NCI-H526 treated with DMSO at 0.1 percent for 48 hours (cell line): ENCODE measurements at places on chromosomes 2 and 18.

DNA sequence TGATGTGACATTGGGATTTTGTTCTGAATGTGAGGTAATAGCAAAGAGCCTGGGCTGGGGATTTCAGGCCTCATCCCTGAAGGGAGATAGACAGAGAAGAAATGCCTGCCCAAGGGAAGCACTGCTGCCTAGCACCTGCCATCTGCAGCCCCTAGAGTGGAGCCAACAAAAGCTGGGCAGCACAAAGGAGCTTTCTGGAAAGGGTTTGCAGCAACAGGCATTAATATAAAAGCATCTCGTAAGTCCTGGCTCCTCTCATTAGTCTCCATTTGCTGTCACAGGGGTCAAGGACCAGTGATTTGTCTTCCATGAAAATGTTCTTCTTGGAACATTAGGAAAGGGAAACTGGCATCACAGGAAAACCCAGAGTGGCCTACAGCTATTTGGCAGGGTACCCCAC lies 157.2 kb upstream of the SLC14A2 start:
- DNase-seq = no peak

- no peak for DNase-seq
Observed at GRCh38 chr18:56388571-56388970, 249.8 kb downstream of the TXNL1 start.

- no peak for DNase-seq
Observed at GRCh38 chr18:36627637-36628036, 201.2 kb downstream of the TPGS2 start.

DNA sequence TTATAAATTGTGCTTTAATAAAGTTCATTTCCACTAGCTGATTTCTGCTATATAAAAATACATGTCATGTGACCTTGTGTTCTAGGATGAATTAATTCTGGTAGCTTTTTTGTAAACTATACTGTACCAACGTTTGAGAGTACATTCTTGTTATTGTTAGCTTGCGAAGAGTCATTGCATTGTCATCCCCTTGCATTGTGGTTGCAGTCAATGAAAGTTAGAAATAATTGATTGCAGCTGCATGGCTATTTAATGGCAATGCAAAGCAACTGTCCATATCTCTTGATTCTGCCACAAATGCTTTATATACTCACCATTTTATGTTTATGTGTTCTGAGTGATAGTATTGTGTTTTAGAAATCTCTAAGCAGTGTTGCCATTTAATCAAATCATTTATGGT lies 91.6 kb downstream of the ZNF407 start:
- no peak for DNase-seq

- no peak for DNase-seq
Observed at GRCh38 chr2:144015036-144015435, 504.9 kb downstream of the ZEB2 start.

DNA sequence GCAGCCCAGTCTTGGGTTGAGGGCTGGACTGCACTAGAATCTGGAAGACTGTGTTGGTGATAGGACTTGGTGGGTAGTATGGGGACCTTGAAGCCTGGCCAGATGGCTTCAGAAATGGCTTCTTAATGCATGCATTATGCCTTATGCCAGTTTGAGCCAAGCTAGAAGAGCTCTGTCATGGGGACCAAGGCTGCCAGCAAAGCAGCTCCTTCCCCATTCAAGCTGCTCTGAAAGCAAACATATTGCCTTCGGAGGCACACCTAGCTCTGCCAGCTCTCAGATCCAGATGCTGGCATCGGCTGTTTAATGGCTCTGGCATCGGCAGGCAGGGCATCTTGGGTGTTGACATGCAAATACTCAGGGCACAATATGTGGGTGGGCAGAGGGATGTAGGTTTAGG lies 59.0 kb upstream of the IGFBP5 start:
- no peak for DNase-seq

DNA sequence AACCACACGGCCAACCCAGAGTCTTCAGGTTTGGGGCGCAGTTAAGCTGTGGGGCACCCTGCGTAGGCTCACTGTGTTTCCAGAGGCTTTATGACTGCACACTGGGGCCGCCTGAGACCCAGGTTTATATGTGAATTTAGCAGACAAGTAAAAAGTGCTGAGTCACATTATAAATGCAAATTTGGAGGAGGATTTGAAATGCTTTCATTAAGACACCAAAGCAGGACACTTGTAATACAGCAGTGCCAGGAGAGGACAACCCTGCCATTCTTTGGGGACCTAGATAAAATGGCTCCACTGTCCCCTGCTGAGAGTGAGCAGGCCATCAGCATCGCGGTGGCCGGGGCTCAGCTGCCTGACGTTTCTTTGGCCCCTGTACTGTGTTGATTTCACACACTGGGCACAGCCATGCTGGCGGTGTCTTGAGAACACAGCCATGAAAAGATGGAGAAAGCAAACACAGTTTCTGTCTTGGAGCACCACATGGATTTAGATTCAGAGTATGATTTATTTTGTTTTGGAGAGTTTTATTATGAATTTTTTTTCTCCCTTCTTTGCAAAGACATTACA lies 10.2 kb downstream of the ACKR3 start:
- DNase-seq = peak; percentile 34

DNA sequence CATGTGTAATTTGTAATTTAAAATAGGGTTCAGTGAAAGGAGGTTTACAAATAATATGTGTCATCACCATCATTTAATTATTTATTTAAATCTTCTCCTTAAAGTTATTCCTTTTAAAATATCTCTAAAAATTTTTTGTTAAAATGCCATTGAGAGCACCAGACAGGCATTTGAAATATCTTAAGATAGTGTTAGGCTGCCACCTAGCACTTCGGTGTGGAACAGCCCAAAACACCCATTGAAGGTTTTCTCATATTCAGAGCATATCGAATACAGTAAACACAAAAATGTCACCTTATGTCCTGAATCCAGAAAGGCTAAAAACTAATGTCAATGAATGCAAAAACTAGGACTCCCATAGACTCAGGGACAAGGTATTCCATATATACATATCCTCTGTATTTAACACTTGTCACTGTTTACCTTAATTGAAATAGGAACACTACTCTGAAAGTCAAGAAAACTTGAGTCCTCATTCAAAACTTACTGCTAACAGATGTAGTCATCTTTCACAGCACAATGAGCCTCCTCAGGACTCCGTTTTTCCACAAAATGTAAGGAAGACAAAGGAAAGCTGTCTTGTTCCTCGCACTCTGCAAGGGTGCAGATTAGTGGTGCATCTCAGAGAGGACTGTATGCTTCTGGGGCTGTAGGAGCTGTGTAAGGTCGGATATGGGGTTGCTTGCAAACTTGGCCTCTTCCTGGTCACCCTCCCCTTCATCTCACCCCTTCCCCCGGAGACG lies 329.5 kb downstream of the PAX3 start:
- DNase-seq = no peak

GRCh38 chr18:59990121-59990823 lies 90.5 kb downstream of the PMAIP1 start:
- DNase-seq = no peak

GRCh38 chr18:24395049-24395795 lies 2.4 kb downstream of the OSBPL1A start:
- no peak for DNase-seq

- no peak for DNase-seq
Observed at GRCh38 chr18:58015065-58015780, 28.8 kb upstream of the NEDD4L start.

- peak; percentile 67 for DNase-seq
Observed at GRCh38 chr18:55407191-55407590, 180.8 kb downstream of the TCF4 start.

DNA sequence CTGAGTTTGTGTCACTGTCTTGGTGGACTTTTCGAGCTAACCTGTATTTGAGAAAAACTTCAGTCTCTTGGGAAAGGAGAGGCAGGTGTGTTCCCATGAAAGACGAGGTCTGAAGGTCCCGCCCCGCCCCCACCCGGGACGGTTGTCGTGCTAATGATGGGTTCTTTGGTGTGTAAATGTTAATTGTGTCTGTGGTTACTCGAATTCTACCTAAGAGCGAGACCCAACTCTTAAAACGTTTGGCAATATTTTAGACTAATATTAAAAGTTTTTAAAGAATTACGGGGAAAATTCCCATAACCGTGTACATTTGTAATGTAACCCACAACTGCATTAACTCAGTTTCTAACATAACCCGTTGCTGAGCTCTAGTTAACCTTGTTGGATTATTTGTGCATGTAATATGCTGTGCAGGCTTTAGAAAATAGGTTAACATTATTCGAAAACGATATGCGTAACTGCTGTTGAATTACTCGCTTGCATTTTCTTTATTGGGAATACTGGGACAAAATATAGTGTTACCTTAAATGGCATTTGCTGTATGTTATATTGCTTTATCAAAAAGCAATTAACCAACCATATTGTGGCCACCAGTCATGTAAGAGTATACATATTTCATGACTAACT lies 833 bp downstream of the EPB41L5 start:
- no peak for DNase-seq

GRCh38 chr2:151261977-151262291 lies 271 bp upstream of the RBM43 start:
- no peak for DNase-seq

DNA sequence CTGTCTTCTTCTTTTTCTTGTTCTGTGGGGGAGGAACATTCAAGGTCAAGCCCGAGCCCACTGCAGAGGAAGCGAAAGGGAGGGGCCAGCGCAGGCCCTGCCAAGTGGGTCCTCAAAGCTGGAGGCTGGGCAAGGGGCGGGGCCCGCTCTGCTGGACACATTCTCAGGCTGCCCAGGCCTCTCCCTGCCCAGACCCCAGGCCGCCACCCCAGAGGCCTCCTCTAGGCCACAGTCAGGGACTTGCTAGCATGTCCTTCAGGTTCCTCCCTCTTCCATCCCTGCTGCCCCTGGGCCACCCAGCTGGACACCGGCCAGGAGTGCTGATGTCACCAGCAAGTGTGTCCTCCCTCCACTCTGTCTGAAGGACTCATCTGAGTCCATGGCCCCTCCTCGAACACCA lies 44.1 kb downstream of the KIF1A start:
- no peak for DNase-seq

- no peak for DNase-seq
Observed at GRCh38 chr2:104286841-104287240, 567.1 kb upstream of the POU3F3 start.

- DNase-seq = no peak
Observed at GRCh38 chr2:234242459-234242836, 191.9 kb downstream of the SPP2 start.

GRCh38 chr18:468955-469790 lies 31.3 kb downstream of the COLEC12 start:
- no peak for DNase-seq

DNA sequence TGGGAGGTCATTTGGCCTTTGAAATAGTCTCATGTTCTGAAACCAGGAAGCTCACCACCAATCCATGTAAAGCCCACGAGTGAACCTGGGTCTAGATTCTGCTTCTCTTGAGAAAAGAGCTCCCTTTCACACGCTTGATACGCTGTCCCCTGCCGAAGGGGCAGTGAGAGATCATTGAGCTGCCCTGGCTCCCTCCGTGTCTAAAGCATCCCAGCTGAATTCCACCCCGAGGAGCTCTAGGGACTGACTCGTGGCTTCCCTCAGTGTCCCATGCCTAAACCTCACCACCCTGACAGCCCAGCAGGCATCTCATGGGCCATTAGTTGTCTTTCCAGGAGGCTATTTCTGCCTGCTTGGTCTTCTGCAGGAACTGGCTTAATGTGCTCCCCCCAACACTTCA lies 68.6 kb downstream of the COL6A3 start:
- DNase-seq = no peak

DNA sequence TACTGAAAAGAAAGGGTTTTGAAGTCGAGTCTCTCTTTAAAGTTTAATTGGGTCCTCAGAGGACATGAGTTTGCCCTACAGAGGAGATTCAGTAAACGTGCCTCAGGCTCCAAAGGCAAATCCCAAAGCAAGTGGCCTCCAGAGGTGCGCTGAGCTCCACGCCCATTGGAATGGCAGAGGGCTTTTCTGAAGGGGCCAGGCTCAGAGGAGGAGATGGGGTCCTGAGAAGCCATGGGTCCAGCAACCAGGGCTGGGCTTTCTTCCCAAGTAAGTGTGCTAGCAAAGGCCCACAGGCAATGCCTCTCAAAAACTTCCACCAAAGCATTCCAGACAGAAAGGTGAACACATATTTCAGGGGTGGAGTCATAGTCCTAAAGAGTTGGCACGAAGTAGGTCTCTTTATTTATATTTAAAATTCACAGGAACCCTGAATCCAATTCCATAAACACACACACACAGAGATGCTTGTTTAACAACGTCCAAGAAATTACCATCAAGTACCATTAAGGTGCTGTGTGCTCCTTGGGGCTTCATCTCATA lies 93.0 kb upstream of the SH3BP4 start:
- no peak for DNase-seq

GRCh38 chr2:126932529-126932928 lies 33.8 kb downstream of the TEX51 start:
- DNase-seq = no peak

GRCh38 chr2:48112911-48113680 lies 206.8 kb upstream of the FBXO11 start:
- no peak for DNase-seq

DNA sequence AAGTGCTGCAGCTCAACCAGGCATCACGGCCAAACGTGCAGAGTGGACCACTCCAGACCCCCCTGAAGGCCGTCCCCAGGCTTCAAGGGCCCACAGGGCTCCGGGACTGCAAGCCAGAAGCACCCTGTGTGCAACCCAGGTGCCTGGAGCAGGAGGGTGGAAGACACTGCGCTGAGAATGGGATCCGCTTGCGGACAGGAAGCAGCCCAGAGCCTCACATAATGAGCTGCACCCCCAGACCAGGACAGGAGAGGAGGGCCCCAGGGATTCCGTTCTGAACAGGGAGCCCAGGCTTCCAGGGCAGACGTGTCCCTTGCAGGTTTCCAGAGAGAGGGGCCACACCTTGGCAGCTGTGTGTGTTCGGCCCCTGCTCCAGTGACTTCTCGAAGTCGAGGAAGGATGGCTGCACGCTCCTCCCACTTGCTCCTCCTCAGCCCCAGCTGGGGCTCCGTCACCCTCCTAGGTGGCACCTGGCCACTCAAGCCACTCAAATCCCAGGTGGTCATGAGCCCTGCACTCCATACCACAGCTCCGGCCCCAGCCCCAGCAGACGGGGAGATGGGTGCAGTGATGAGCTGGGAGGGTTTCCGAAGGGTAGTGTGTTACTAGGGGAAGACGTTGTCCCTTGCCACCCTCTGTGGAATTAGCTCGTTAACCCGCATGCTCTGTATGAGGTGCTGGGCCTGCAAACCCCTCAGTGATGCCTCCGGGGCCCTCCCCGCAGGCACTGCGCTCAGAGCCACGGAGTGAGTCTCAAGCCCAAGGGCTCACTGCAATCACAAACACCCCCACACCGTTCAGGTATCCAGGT lies 79.2 kb downstream of the NDUFA10 start:
- no peak for DNase-seq

- no peak for DNase-seq
Observed at GRCh38 chr2:133252780-133253355, 315.4 kb downstream of the NCKAP5 start.

DNA sequence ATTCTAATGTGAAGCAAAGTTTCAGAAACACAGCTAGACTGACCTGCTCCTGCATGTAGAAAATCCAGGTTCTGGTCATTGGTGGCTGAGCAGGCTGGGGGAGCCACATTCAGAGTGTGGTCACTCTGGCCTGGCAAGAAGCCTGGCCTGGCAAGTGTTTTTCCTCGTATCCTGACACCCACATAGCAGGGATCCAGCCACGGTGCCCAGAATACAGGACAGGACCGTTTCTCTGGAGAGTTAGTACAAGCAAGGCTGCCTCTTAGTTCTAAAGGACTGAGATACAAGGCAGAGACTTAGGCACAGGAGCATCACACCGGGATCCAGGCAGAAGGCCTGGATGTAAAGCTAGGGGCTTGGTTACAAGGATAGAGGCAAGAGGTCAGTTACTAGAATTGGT lies 4.8 kb upstream of the LAMA1 start:
- DNase-seq = no peak

GRCh38 chr2:70312560-70312959 lies 10.7 kb upstream of the FAM136A start:
- DNase-seq = no peak

GRCh38 chr2:134177351-134177931 lies 76.4 kb upstream of the MGAT5 start:
- DNase-seq = no peak
